ENCODE measurements at places on chromosomes 3 and 15.

GRCh38 chr3:58082047-58082446 lies 73.8 kb downstream of the FLNB start:
- no peak for DNase-seq

DNA sequence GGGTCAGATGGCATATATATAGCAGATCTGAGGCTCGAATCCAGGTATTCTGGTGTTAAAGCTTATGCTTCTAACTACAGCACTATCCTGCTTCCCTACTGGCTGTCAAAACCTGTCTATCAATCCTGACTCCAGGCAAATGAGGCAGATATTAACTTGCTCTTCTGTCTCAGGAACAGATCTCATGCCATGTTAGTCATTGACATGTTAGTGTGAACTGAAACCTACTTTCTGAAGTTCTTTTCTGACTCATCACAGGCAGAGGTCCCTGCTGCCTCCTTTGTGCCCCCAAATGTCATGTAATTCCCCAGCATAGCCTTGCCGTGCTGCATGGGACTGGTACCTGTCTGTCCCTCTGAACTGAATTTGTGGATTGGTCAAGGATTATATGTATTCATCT lies 125.0 kb upstream of the SMAD3 start:
- no peak for DNase-seq

- DNase-seq, result no peak
Measured at GRCh38 chr3:39322936-39323335, 6.6 kb upstream of the CCR8 start.

- DNase-seq, result no peak
Measured at GRCh38 chr3:173708191-173708590, 310.6 kb downstream of the NLGN1 start.

DNA sequence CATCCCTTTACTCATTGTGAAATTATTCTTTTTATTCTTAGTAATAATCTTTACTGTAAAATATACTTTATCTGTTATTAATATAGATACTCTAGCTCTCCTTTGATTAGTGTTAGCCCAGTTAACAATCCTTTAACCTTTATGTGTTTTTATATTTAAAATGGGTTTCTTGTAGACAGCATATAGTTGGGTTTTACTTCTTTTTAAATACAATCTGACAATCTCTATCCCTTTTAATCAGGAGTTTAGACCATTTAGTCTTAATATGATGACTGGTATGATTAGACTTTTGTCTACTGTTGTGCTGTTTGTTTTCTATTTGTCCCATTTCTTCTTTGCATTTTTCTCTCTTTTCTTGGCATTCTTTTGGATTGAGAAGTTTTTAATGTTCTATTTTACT lies 30.1 kb downstream of the GLCE start:
- DNase-seq, result no peak

GRCh38 chr3:46731795-46732194 lies 14.1 kb upstream of the PRSS50 start:
- DNase-seq, result no peak

DNA sequence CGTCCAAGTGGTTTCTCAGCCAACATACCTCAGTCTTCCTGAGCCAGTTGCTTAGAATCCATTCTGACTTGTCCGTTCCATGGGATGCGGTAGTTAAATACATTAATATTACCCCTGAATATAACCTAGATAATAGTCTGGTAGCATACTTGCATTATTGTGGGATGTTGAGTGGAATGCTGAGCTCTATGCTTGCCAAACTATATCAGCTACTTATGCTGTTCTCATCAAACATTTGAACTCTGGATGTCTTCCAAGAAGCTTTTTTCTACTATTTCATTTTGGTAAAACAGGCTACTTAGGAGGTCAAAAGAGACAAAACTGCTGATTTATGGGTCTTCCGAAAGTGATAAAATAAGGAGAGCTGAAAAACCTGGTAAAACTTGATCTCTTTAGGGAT lies 429.5 kb downstream of the NAALADL2 start:
- DNase-seq, result no peak

GRCh38 chr15:52329987-52330386 lies 34.4 kb upstream of the MYO5C start:
- no peak for DNase-seq

All from cardiac septum (tissue), 1 donor.